ENCODE measurements at places on chromosomes 12 and 14.

DNA sequence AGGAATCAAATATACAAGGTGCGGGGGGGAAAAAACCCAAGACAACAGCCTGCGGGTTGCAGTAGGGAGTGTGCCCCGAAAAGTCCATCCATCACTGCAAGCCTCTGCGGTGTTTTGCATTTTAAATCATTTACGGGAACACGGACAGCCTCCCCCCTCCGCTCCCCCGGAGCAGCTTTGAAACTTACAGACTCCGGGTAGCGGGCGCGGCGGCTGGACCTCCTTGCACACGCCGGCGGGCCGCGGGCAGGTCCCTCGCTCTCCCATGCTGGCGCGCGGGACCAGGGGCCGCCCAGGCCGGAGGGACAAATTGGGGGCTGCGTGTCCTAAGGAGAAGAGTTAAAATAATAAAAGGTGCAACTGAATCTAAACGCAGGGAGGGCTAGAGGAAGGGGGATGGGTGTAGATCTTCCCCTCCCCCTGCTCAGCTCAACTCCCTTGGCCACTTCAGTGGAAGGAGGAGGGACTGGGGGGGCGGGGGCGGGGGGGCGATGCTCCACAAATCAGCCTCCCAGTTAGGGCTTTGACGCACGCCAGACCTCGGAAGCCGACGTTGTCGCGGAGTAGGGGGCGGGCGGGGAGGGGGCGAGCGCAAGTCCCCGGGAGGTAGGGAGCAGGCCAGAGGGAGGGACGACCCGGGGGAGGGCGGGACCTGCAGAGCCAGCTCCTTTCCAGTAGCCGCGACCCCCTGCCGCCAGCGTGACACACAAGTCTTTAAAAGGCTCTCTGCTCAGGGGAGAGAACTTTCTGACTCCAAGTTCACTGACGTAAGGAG lies at the start of gene KCNJ8:
Gene KCNJ8 (minus strand): TSS at position 349 of the 775 bp plus-strand sequence. CDS start 1,090 bp downstream, outside the sequence.
- no peak for DNase-seq

DNA sequence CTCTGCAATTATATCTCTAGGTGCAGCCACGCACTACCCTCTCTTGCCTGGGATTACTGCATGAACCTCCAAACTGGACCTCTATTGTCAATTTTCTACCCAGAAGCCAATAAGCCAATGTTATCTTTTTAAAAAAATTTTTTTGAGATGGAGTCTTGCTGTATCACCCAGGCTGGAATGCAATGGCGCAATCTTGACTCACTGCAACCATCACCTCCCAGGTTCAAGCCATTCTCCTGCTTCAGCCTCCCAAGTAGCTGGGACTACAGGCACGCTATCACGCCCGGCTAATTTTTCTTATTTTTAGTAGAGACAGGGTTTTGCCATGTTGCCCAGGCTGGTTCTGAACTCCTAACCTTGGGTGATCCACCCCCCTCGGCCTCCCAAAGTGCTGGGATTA lies 11.2 kb upstream of the PXN start:
- DNase-seq: no peak

- no peak for DNase-seq
These were observed 122.0 kb upstream of the EGLN3 start for GRCh38 chr14:34072921-34073320.

GRCh38 chr12:70736351-70737133 lies 99.3 kb upstream of the PTPRB start:
- DNase-seq: no peak

GRCh38 chr12:68233498-68233897 lies 7.9 kb upstream of the IL26 start:
- no peak for DNase-seq

- DNase-seq: no peak
These were observed 439.4 kb downstream of the CCDC91 start for GRCh38 chr12:28629691-28630090.

- DNase-seq: no peak
These were observed 10.8 kb downstream of the MGP start for GRCh38 chr12:14874882-14875281.

DNA sequence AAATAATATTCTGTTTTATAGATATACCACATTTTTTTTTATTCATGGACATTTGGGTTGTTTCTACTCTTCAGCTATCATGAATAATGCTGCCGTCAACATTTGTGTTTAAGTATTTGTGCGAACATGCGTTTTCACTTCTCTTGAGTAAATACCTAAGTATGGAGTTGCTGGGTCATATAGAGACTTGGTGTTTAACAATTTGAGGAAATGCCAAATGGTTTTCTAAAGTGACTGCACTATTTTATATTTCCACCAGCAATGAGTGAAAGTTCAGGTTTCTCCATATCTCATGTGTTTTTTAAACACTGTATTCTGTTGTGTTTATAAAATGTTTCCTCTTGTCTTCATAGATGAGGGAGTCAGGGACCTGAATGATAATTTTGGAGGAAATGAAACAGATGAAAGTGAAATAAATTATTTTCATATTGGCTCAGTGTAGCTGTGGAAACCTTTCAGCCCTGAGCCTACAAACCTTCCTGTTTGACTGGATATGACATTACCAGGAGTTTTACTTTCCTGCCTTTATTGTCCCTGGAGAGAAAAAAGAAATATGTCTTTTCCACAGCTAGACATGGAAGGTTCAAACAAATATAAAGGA lies 26.3 kb downstream of the DAAM1 start:
- no peak for DNase-seq

Measured in NCI-H1417 treated with DMSO at 0.1 percent for 48 hours (cell line).